Stimulated activated CD4-positive, alpha-beta T cell treated with anti-CD3 and anti-CD28 coated beads, Interleukin-1b, Interleukin-23, amount 100 ng/mL, for 4 hours (primary cell): ENCODE measurements at places on chromosomes 13 and 19.
A peak's percentile ranks its signal among the peaks of the same experiment; 100 is the strongest.

GRCh38 chr19:49558591-49558990, 21.8 kb downstream of the NOSIP start:
- no peak for DNase-seq

GRCh38 chr13:39682310-39682709, 26.8 kb downstream of the COG6 start:
- no peak for DNase-seq

DNA sequence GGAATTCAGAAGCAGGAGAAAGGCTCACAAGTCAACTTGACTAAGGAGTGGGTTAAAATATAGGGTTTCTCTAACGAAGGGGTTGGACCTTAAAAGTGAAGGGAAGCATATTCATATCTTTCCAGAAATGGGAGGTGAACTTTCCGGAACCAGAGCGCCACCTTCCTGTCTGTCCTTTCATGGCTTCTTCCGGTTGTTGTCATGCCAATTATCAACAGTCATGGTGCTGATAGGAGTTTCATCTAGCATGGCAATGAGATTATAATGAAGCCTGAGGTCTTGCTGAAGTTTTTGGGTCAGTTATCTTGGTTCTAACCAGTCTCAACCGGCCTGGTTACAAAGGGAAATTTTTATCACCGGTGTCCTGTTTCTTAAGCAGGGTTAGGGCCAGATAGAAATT, 162.9 kb upstream of the NBEA start:
- no peak for DNase-seq

- DNase-seq = no peak
Measured at GRCh38 chr19:55447421-55448174, 4.5 kb upstream of the SHISA7 start.

DNA sequence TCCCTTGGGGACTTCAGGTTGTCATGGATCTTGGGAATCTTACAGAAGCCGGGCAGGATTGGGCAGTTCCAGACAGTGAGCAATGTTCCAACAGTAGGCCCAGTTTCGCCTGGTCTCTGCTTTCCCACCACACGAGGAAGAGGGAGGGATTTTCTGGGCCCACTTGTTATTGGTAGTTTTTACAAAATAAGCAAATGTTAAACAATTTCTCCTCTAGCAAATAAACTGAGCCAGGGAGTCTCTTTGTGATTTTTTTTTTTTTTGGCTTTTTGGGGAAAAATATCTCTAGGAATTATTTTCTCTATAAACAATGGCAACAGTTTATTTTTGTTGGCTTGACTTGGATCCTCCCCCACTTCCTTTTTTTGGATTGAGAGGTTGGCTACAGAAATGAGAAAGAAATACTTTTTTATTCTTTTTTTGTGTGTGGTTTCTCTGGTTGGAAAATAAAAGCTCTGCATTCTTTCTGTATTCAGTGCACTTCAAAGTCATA, 89.3 kb downstream of the TM9SF2 start:
- no peak for DNase-seq

- no peak for DNase-seq
Measured at GRCh38 chr13:94400874-94401273, 78.6 kb downstream of the DCT start.

- DNase-seq = no peak
Measured at GRCh38 chr19:18895038-18895823, 727 bp downstream of the CERS1 start.

DNA sequence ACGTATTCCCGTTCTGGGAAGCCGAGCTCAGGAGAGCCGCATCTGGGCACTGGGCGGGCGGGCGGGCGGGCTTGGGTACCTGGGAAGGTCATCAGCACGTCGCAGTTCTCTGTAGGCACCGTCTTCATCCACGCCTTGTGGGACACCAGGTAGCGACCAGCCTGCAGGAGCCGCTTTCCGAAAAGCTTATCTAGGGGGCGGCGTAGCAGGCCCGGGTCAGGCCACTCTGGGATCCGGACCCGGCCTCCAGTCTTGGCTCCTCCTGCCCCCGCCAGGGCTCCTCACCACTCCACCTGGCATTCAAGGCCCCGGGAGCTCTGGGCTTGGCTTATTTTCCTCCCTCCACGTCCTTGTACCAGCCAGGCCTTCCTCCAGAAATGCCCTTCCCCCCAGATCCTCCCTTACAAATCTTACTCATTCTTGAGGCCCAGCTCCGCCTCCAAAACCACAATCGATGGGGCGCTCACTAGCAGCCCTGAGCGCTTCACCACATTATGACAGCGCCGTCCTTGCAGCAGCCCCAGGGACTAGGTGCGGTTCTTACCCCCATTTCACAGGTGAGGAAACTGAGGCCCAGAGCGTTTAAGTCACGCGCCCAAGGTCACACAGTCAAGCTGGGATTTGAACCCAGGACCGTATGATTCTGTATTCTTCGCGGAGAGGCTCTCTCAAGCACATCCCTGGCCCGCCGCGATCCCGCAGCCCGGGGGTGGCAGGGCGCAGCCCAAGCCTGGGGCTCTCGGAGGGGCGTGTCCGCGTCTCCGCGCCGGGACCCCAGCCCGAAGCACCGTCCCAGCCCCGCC, 843 bp downstream of the ANO8 start:
- peak; percentile 62 for DNase-seq

DNA sequence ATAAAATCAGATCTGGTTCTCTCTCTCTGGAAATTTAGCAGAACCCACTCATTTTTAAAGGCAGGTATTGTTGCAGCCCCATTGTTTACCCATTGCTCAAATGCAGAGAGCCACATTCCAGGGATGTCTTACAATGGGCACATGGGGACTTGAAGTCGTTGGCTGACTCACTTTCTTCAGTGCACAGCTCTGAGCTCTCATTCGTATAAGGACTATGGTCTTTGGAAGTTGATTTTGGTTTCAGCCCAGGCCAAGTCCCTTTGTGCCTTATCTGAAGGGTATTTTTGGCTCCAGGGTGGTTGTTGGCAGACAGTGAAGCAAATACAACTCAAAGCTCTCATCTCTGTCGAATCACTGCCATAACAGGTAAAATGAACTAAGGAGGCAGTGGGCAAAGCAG, 47.3 kb upstream of the CLDN10 start:
- no peak for DNase-seq

- DNase-seq = no peak
Measured at GRCh38 chr13:32838945-32839344, 177.3 kb upstream of the KL start.

GRCh38 chr19:2057484-2058469, 6.7 kb upstream of the MKNK2 start:
- DNase-seq = no peak

DNA sequence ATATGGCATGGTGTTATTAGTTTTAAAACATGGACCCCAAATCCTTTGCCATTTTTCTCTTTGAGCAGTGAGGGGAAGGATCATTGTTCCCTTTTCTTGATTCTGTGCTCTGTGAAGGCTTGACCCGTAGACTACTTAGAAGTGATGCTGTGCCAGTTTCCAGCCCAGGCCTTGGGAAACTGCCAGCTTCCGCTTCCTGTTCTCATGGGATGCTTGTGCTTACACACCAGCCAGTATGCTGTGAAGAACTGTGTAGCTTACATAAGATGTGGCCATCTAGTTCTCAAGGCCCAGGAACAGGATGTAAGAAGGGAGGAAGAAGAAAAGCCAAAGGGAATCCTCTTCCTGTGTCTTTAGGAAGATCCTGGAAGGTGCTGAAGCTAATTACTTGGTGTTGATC, 180.9 kb downstream of the PCCA start:
- no peak for DNase-seq

DNA sequence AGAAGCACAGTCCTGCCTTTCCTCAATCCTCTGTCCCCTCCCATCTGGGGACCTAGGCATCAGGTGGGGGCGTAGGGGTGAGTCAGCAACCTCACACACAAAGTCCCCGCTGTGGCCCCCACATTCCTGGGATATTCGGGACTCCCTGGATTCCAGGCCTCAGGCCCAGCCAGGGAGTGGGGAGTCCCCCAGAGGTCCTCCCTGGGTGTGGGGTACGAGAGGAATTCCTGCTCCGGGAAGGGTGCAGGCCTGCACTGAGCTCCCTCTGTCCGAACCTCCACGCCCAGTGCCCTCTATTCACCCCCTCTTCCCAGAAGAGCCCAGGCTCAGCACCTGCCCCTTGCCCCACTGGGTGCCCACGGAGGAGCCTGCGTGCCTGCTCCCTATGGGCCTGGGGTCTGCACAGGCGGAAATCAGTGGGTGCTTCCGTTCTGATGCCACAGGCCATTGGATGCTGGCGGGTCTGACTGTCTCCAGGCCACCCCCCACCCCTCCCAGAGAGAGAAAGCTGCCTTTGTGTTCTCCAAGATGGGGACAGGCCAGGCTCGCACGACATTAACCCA, 3.4 kb downstream of the CADM4 start:
- no peak for DNase-seq

GRCh38 chr19:23771316-23771715, 12.6 kb upstream of the ZNF681 start:
- no peak for DNase-seq

- DNase-seq = no peak
Measured at GRCh38 chr13:113298043-113298945, 1.3 kb downstream of the LAMP1 start.

DNA sequence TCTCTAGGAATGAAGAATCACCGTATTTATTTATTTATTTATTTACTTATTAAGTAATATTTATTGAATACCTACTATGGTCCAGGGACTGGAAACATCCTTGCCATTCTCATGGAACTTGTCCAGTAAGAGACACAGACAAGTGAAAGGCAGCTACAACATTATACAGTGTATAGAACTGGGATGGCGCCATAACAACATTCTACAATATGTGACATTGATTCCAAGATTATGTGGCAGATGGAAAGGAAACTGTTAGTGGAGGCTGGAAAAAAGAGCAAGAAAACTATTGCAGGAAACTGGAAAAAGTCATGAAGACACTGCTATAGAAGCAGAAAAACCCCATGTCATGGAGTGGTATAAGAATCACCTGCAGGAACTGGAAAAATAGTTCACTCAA, 9.4 kb upstream of the TBC1D4 start:
- no peak for DNase-seq

DNA sequence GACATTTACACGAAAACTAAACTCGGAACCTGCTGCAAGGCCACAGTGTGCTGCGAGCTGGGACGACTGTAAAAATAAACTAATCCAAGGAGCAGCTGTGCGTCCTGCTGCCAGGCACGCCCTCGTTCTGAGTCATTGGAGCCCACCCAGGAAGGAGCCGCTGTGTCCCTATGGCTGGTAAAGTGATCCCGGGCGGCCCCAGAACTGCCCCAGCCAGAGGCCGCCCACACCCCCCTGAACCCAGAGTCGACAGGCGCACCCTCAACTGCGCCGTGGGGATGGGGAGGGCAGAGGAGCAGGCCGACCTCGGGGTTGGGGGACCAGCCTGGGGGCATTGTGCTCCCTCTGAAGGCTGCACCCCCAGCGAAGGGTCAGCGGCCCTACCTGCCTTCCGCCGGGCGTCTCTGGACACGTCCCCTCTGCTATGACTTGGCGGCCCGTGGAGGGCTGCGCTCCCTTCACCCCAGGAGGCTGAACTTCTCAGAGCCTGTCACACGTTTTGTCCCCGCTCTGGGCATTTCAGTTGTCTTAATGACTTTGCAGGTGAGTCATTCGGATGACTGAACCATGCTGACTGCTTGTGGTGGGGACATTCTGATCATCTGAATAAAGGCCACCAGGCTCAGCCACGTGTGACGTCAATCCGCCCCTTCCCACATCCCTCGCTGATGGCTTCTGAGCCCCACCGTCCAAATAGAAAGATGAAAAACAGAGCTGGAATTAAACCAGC, 42.7 kb downstream of the ADPRHL1 start:
- no peak for DNase-seq

GRCh38 chr13:50990818-50991506, 81.4 kb downstream of the RNASEH2B start:
- no peak for DNase-seq

- DNase-seq = no peak
Measured at GRCh38 chr13:32917504-32917903, 98.7 kb upstream of the KL start.
